ENCODE measurements at places on chromosomes 12 and 14.

DNA sequence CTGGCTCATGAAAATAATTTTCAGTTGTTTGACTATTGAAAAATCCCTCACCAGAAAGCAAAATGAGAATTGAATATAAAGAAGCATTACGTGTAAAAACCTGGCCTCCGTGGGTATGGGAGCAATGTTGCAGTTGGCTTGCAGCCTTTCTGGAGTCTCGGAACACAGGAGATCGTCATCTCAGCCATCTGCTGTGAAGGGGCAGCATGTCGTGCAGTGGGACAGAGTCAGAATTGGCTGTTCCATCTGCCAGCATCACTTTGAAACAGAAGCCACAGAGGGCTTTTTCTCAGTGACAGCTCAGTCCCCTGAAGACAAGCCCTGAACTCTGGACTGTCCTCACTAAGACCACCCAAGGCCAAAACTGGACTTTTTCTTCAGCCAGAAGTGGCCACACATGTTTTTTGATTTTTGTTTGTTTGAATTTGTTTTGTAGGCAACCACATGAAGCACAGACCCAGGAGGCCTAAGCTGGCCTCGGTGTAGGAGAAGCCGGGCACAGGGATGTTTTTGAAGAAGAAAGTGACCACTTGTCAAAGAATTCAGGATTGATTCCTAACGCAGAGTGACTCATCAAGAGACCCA lies 170.8 kb upstream of the DYRK2 start:
- no peak for DNase-seq

DNA sequence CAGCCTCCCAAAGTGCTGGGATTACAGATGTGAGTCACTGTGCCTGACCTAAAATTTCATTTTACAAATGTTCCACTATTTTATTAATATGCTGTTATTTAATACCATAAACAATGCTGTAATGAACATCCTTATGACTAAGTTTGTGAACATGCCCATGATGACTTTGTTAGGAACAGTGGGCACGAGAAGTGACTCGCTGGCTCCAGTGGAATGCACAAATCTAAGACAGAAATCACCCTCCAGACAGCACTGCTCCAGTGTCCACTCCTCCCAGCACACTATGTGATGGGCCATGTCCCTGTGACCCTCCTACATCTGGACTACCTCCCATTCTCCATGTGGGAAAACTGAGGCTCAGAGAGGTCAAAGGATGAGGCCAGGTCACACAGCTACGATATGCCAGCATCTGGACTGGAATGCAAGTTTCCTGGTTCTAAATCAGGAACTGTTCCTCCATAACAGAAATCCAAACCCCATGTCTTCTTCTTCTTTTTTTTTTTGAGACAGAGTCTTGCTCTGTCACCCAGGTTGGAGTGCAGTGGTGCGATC lies 57.9 kb downstream of the GPR68 start:
- DNase-seq: no peak

DNA sequence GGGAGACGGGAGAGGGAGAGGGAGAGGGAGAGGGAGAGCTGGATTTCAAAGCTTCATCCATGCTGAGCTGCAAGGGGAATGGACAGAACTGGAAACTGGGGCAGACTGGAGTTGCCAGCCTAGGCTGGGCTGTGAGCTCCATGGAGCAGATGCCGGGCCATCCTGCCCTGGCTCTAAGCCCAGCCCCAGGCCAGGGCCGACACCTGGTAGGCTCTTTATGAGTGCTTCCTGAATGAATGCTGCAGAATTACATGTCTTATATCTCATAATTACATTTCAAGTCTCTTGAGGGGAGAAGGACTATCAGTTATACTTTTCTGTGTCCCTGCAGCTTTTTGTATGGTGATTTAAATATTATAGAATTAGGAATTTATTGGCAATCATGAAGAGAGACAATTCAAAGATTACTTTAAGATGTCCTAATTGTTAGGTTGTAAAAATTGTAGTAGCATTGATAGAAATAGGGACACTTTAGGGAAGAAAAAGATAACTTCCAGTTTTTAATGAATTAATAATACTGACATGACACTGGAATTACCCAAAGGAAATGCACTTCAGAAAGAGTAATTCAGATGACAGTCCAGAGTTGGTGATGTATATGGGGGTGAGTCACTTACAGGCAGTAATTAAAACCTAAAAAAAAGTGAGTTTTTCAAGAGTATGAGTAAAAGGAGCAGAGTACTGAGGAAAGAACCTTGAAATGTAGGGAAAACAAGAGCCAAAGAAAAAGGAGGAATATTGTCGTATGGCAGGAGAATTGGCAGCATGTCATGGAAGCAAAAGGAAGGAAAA lies 29.0 kb downstream of the SCYL2 start:
- DNase-seq: no peak

- DNase-seq: no peak
These were observed 28.4 kb upstream of the PTPRR start for GRCh38 chr12:70948976-70949336.

- DNase-seq: no peak
These were observed 288.0 kb downstream of the SLC6A15 start for GRCh38 chr12:84624601-84625000.

GRCh38 chr12:94379479-94380113 lies 80.1 kb downstream of the CEP83 start:
- no peak for DNase-seq

- no peak for DNase-seq
These were observed 120.0 kb downstream of the RPS6KA5 start for GRCh38 chr14:90940318-90940962.

DNA sequence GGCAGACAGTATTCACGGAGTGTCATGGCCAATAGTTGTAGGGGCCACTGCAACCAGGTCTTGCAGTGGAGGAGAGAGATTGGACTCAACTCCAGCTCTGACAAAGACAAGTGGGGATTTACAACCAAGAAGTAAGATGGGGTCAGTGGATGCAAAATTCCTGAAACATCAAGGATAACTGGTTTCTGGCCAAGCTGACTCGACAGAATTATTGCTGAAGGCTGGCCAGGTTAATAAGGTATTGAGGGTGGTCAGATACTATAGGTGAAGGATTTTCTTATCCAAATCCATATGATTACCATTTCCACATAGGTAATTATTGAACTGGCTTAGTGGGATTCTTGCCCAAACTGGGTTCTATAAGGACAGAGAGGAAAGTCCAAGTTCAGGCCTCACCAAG lies 64.9 kb upstream of the FOXG1 start:
- DNase-seq: no peak

GRCh38 chr14:61625165-61625564 lies 70.1 kb upstream of the HIF1A start:
- DNase-seq: no peak

DNA sequence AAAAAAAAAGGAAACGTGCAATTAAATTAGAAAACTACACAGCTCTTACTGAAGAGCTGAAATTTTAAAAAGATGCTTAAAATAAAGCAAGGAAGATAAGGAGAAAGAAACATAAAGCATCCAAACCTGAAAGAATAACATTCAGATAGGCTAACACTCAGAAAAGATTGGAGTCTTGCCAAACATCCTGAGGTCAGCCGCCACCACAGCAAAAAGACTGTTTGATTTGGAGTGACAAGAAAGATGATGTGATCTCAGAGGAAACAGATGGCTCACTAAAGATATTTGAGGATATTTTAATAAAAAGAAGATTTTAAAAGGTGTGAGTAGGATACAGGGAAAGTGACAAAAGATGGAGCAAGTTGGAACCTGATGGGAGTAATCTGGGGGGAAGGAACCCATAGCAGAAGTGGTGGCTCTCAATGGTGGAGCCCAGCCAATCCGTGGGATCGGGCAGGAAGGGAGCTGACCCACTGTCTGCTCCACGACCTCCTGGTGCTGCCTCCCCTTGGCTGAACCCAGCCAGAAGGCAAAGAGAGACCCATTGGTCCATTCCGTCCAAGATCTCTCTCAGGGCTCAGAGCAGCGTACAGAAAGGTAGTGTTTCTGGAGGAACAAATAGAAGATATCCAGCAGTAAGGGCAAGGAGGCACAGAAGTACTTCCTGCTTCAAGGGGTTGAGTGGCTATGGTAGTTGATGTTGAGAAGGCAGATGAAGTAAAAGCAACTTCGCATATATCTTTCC lies 469.6 kb downstream of the RGS6 start:
- no peak for DNase-seq

- DNase-seq: no peak
These were observed 426.9 kb upstream of the MIS18BP1 start for GRCh38 chr14:45679853-45680252.

DNA sequence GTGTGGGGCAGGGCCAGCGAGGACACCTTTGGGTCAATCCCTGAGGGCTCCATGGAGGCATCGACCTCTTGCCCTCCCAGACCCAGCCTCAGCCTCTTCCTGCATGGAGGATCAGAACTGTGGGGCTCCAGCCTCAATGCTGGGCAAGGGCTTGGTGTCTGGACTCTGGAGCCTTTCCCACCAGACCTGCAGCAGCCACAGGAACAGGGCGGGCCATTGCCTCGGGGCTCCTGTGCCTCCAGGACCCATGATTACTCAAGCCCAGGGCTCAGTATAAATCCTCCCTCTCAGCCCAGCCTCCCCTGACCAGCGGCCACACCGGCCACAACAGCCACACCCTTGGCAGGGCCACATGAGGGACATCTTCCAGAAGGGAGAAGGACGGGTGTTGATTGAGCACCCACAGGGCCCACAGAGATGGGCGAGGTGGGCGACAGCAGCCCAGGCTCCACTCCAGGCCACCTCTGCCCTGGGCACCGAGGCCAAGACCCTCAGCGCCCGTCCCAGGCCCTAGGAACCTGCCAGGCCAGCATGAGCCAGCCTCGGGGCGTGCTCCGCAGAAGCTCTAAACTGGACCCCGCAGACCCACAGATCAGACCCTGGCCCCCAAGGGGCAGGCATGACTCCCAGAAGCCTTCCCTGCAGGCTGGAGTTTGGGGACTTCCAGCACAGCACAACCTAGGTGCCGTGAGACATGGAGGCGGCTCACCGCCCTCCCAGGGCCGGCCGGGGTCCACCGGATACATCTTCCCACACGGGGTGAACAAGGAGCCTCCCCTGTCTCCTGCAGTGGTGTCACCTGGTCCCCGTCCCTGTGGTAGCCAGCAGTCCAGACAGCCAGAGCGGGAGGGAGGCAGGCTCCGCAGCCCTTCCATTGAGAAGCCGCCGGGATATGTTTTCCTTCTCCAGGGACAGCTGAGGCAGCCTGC lies 25.1 kb downstream of the NCOR2 start:
- DNase-seq: no peak

DNA sequence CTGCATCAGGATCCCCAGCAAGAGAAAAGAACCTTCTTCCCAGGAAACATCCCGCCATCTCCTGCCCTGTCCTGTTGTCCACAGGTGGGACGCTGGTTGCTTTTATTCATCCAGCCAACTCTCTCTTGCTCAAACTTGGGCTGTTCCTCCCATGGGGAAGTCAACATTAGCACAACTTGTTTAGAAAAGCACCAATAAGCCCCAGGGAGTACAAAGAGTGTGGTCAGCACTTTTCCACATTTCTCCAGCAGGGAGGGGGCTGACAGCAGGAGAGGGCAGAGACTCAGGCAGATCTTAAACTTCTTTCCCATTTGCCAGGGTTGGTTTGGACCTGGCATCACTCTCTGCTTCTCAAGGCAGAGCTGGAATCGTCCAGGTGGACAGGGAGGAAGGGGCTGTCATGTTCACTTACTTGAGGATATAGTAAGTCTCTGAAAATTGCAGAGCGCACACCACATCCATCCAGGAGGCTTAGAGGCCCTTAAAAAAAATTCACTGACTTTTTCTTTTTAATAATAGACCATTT lies 74.9 kb downstream of the RBM19 start:
- DNase-seq: no peak

GRCh38 chr12:52494100-52494499 lies 1.0 kb upstream of the KRT6A start:
- no peak for DNase-seq

- no peak for DNase-seq
These were observed 173.0 kb downstream of the MYRFL start for GRCh38 chr12:69998011-69998410.

DNA sequence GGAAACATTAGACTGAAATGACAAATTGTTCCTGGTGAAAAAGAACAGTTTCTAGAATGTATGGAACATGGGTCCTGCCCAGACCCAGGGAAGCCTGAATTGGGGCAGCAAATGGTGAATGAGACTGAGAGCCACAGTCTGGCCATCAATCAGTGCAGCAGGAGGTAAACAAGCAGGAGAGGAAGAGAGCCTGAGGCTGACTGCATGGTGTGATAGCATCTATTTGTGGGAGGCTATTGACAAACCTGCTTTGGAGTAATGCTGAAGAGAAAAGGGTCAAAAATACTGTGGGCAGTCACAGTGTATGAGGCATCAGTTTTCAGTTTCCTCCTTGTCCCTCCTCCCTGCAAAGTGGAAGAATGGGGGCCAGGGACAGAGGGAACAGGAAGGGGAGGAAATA lies 136.8 kb downstream of the ANKS1B start:
- DNase-seq: no peak

GRCh38 chr12:122422730-122423257 lies 325 bp upstream of the CLIP1 start:
- DNase-seq: no peak

GRCh38 chr12:88538250-88538649 lies 42.0 kb downstream of the KITLG start:
- no peak for DNase-seq

- DNase-seq: no peak
These were observed 67.5 kb downstream of the TMX1 start for GRCh38 chr14:51307551-51307950.

GRCh38 chr14:89294060-89294459 lies 123.0 kb downstream of the FOXN3 start:
- DNase-seq: no peak

GRCh38 chr12:97168804-97169203 lies 261.7 kb downstream of the NEDD1 start:
- no peak for DNase-seq

- no peak for DNase-seq
These were observed 111.0 kb upstream of the HIF1A start for GRCh38 chr14:61584331-61584741.

DNA sequence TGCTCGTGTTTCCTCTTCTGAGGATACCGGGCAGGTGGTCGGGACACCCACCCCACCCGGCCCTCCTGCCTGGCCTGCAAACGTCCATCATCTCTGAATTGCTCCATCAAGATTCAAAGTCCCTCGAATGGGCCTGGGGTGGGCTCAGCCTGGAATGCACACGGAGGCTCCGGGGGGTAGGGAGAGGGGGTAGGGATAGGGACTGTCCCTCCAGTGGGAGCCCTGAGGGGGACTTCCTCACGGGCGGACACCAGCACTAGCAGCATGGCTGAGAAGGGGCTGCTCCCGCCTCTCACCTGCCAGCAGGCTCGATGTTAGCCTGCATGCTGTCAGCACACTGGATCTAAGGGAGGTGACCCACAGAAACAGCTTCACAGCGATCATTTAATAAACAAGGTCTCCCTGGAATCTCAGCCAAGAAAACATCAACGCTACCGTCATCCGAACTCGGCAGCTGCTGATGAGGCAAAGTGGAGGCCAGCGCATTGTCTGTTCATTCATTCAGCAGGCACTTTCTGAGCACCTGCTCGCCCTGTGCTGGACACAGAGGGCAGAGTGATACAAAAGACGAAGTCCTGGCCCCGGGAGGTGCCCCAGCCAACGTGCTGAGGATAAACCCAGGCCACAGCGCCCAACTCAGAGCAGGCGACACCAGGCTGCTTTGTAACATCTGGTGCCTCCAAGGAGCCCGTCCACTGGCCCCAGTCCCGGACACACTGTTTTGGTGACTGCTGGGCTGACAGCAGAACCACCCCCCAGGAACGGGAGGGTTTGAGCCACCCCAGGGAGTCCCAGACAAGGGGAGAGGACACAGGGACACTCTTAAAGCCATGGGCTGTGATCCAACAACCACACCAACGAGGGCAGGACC lies 6.3 kb downstream of the TMEM179 start:
- no peak for DNase-seq

- no peak for DNase-seq
These were observed 17.7 kb upstream of the STXBP6 start for GRCh38 chr14:25067600-25067999.

GRCh38 chr12:89985935-89986334 lies 277.3 kb upstream of the ATP2B1 start:
- no peak for DNase-seq

GRCh38 chr12:62258941-62259630 lies 1.1 kb upstream of the USP15 start:
- no peak for DNase-seq
